Bronchus fibroblast of lung (primary cell): ENCODE measurements at places on chromosomes 1 and 21. TPM values are rescaled to one million over a fixed set of nuclear protein-coding genes. Genes with fewer than 3 reads are reported as not detected.

NGF gene
- 0.50 TPM in 1 of 2 replicates, not detected in the other for total RNA-seq

DNM3 gene
- total RNA-seq, result 0.67 and 1.2 TPM in 2 replicates

GJA9 gene
- total RNA-seq, result not detected in 2 replicates

FAM167B gene
- total RNA-seq, result 0.30 and 0.50 TPM in 2 replicates

DDX59 gene
- 11.6 and 12.3 TPM in 2 replicates for total RNA-seq

HEYL gene
- total RNA-seq, result under 0.01 TPM in 1 of 2 replicates, not detected in the other
